ENCODE measurements at places on chromosomes 12 and 14. TPM values are rescaled to one million over a fixed set of nuclear protein-coding genes. Genes with fewer than 3 reads are reported as not detected.

Gene MANSC4
- total RNA-seq = not detected

Gene KCNH3
- not detected for total RNA-seq

Gene RCOR1
- 12.0 TPM for total RNA-seq

Gene CDK4
- total RNA-seq = 516 TPM

Gene RGS6
- not detected for total RNA-seq

Gene CLEC2D
- 3.5 TPM for total RNA-seq

Measured in MG63 (cell line).